Head of caudate nucleus (tissue), 42 donors: ENCODE measurements at places on chromosomes 3 and 15.

DNA sequence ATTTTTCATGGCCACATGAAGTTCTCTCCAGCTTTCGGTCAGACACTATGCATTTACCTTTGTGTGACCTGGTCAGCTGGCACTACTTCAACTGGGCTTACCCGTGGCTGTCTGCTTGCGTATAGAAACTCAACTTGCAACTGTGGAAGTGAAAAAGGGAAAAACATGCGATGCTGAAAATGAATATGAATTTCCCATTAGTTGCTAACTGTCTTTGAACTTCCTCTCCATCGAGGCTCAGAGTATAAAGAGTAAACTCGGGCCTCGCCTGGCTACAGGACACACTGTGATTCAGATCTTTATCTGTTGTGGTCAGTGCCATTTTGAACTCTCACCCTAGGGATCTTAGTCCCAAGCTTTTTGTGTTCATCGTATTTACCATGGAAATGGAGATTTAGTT is 26.8 kb downstream of the NFKBIZ start:
- no peak for DNase-seq

- DNase-seq = no peak
These were observed 793.0 kb downstream of the MCTP2 start for GRCh38 chr15:95024351-95024750.

DNA sequence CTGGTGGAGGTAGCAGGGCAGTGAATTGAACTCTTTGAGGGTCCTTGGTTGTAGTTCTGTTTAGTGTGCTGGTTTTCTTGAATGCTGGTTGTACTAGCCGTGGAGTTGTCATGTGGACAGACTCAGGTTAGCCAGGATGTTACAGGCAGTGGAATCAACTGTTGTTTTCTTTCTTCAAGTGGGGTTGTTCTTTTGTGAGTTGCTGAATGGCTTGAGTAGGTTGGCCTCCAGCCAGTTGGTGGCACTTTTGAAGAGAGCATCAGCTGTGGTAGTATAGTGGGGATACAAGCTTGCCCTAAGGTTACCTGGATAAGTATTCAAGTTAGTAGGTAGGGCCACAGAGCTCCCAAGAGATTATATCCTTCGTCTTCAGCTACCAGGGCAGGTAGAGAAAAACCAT is 31.8 kb upstream of the RARB start:
- no peak for DNase-seq

- DNase-seq = no peak
These were observed 33.0 kb downstream of the ZIC4 start for GRCh38 chr3:147373301-147373700.

- no peak for DNase-seq
These were observed 242.8 kb downstream of the DTWD1 start for GRCh38 chr15:49863431-49864224.

DNA sequence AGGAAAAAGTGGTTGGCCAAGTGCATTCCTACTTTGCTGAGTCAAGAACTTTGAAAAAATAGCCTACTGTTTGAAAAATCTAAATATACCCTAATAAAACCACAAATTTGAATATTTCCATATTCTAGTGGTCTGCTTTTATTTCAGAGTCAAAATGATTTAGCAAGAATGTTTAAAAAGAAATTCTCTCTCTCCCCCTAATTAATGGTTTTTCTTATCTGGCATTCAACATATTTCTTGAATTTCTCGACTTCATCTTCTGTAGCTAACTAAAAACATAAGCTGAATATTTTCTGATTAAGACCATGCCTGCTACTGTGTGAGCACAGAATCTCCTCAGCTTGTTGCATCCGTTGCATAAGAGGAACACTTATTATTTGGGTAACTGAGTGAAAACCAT is 563.5 kb upstream of the TBL1XR1 start:
- no peak for DNase-seq

- DNase-seq = no peak
These were observed 162.9 kb downstream of the TIGIT start for GRCh38 chr3:114456742-114457141.

GRCh38 chr15:65106011-65106590 is 8.9 kb downstream of the UBAP1L start:
- DNase-seq = no peak

DNA sequence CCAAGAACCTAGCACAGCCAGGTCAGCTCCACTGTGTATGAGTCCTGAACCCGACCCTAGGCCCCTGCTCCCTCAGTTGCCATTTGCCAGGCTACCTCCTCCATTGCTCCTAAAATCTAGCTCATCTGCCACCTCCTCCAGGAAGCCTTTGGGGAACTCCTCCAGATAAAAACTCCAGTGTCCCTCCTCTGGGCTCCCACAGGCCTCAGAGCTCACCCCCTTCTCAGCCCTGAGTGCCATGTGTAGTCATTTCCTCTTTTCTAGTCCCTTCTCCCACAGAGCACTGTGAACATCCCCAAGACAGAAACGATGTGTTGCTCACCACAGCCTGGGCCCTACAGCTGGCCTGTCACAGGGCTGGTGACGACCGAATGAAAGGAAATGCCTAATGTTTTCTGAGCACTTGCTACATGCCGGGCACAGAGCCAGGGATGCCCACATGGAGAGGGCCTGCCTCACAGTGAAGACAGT is 61.0 kb downstream of the IQSEC1 start:
- no peak for DNase-seq

DNA sequence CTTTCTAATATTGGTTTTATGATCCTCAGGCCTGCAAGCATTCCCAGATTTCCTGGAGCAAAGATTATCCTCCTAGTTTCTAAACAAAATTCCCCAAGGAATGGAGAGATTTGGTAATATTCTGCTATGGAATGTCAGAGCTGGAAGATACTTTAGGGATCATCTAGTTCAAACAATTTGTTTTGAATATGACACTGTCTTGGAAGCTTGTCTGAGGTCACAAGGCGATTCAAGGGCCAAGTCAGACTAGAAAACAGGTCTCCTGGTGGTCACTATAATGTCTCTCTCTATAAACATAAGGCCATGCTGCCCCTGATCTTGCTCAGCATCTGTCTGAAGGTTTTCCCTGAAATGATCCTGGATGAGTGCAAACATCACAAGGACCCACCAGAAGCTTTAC is 143.4 kb upstream of the BCL6 start:
- no peak for DNase-seq
